ENCODE measurements at places on chromosomes 5 and 9.

- no peak for DNase-seq
These were observed 208.5 kb downstream of the ROR2 start for GRCh38 chr9:91741522-91741921.

DNA sequence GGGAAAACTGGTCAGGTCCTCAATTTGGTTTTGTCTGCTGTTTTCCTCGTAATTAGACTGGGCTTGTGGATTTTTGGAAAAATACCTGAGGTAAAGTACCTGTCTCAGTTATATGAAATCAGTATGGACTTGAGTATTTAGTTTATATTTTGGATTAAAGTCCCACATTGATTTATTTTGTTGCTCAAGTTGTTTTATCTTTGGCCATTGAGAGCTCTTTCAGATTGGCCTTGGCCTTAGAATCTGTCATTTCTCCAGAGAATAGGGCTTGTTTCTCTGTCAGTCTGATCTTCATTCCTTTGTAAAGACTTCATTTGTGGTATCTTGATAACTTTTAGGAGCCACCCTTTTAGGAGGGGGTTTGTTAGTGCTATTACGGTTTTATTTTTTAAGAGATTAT, 21.2 kb downstream of the UBAP1 start:
- no peak for DNase-seq

- no peak for DNase-seq
These were observed 171.8 kb downstream of the AGTPBP1 start for GRCh38 chr9:85569988-85570387.

DNA sequence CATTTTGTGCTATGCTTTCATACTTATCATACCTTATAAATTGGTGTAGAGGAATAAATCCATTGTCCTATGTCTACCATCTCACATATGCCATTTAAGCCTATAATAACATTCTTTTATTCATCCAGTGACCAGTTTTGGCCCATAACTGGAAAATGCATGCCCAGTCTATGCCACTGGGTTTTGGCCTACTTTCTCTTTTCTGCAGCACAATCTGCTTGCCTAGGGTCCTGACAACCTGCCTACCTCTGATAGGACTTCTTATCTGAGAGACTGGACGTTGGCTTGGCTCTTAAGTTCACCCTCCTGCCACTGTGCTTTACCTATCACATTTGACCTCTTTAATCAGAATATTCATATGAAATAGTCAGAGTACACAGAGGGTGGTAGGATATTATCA, 103.0 kb downstream of the PRR16 start:
- DNase-seq = no peak

- no peak for DNase-seq
These were observed 206.0 kb downstream of the FBXO4 start for GRCh38 chr5:42131081-42131480.

DNA sequence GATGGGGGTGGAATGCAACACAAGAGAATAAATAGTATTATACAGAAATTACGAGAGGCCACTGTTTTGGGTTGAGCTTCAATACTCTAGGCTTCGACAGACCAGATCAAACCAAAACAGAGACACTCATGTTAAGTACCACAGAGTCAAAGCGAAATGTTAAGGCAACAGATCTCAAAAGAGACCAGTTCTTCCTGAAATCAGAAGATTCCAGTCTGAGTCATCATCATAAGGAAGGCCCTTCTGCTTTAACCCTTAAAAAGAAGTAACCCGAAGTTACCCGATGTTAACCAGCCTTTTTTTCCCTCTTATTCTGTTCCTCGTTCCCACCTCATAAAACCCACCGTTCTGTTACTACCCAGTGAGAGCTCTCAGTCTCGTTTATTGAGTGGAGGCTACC, 75.9 kb downstream of the SFXN1 start:
- peak; percentile 47 for DNase-seq

DNA sequence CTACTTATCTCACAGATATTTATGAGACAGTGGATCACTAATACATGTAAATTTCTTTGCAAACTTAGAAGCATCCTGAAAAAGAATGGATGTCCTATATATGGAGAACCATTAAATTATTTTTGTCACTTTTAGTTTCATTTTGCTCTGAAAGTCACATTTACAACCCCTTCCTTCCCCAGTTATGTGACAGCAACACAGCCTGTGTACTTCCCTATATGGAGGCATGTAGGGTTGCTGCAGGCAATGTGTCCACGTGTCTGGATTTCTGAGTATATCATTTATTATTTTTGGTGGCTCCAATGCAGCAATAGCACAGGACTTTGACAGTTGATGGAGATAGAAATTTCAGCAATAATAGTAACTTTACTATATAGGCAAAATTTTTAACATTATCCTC, 156.4 kb downstream of the ST8SIA4 start:
- DNase-seq = peak; percentile 75

DNA sequence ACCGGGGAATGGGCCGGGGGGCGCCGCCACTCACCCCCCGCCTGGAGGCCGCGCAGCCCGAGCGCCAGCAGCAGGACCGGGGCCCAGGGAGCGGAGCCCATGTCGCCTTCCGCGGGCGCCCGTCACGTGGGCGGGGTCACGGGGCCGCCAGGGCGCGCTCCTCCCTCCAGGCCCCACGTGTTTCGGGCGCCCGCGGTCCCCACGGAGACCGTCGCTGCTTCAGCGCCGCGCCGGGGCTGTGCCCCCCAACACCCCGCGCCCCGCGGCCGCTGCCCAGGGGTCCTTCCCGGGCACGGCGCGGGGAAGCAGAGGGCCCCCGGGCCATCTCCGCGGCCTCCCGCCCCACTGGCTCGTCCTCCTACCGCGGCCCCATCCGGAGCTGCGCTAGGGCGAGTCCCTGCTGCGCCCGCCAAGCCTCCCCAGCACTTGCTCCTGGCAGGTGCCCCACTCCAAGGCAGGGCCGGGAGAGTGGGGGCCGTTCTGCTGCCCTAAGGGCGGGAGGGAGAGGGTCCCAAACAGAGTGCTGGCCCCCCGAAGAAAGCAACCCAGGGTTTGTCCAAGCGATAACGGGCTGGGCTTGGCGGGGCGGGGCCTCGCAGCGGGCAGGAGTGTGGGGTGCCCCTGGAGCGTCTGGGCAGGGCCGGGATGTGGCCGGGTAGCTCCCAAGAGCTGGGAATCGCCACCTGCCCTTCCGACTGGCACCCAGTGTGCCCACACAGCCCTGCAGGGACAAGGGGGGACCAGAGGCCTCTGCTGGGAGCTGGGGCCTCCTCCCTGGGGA, at the start of gene DPP7:
Gene DPP7 (minus strand): TSS at position 121 of the 781 bp plus-strand sequence. CDS start 20 bp downstream, at position 101.
- DNase-seq = peak; percentile 82

DNA sequence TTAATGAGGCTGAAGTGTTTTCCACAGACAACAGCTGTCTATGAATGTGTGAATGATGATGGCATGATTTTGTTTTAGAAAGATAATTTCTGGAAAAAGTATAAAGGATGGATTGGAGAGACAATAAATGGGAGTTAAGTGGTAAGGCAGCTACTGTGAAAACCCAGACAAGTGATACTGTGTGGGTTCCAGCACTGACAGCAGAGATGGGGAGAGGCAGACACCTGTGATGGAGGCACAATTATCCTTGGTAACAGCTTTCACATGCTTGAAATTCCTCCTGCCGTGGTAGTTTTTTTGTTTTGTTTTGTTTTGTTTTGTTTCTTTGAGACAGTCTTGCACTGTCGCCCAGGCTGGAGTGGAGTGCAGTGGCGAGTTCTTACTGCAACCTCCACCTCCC, 189.3 kb downstream of the DEPDC1B start:
- DNase-seq = no peak

GRCh38 chr9:89008744-89009545, 17.7 kb downstream of the S1PR3 start:
- peak; percentile 19 for DNase-seq

GRCh38 chr5:179287071-179287470, 58.2 kb downstream of the ADAMTS2 start:
- DNase-seq = no peak

DNA sequence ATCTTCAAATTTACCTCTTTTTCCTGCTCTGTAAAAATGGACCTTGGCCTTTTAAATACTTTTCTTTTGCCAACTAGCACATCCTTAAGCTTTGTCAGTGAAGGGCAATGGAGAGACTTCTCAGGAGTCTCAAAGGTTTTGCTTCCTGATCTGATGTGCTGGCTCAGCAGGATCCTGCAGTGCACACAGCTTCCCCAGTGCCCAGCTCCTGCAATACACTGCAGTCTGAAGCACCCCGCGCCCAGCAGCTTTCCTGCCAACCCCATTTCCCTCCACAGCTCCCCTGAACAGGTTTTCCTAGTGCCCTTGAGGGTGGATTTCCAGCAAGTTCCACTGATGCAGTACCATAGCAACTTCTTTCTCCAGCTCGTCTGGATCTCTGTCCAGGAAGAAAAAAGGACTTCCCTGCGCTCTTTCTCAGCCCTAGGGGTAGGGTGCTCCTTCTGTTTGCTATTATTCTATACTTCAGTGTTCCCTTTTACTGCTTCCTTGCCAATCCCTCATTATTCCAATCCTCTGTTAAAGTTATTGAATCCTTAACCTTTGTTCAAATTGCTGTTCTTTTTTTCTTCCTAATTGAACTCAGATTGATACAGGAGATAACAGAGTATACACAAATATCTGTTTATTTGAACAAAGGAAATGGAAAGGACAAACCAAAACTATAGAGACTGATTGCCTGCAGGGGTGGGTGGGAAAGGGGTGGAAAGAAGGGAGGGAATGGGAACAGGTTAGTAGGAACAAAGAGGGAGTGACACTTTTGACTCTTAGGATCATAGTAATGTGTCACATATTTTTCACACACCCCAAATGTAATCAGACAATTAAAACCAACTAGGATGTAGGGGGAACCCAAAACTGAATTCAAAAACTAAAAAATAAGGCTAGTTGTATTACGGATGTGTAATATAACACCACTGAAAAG, 8.5 kb downstream of the SNAPC3 start:
- peak; percentile 21 for DNase-seq
